ENCODE measurements at places on chromosomes 6 and 20.

DNA sequence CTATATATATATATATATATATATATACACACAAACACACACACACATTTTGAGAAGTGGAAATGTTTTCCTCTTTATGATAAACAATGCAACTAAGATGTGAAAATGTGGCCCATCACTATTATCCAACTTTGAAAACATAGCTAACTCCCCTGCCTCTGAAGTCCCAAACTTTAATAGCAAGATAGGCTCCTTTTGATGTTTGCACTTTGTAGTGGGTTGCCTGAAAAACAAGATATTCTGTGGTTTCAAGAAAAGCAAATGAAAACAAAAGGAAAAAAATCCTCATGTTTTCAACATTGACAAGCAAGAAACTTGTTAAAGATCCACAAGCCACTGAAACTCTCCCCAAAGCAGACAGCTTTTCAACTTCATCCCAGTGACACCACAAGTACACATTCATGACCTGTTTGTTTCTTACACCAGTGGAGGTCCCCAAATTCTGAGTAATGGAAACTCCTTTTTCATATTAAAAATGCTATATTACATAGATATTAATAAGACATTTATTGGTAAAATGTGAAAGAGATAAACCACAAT is 90.0 kb downstream of the IPCEF1 start:
- DNase-seq = no peak

DNA sequence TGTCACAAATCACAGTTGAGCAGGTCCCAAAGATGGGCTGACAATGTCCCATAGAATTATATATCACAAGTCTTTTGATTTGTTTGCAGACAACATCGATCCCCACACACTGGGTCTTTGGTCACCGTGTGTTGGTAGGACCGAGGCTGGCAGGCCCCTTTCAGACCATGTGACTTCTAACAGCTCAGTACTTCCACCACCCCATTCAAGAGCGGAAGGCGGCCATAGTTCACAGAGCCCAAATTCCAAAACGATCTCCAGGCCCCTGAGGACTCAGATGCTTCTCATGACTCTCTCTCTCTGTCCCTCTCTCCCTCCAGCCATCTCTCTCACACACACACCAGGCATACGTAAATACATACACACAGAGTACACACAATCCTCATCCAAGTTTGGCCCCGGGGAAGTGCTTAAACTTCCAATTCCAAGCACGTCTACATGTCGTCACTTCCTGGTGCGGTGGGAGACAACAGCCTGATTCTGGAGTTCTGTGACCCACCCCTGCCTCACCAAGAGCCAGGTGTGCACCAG is 155.9 kb upstream of the INSM1 start:
- no peak for DNase-seq

GRCh38 chr6:143750877-143751276 is 73.1 kb downstream of the PHACTR2 start:
- no peak for DNase-seq

- no peak for DNase-seq
These were observed 29.1 kb downstream of the AGPAT4 start for GRCh38 chr6:161244725-161245124.

- peak; percentile 47 for DNase-seq
These were observed 89.6 kb upstream of the NHSL1 start for GRCh38 chr6:138588805-138589434.

DNA sequence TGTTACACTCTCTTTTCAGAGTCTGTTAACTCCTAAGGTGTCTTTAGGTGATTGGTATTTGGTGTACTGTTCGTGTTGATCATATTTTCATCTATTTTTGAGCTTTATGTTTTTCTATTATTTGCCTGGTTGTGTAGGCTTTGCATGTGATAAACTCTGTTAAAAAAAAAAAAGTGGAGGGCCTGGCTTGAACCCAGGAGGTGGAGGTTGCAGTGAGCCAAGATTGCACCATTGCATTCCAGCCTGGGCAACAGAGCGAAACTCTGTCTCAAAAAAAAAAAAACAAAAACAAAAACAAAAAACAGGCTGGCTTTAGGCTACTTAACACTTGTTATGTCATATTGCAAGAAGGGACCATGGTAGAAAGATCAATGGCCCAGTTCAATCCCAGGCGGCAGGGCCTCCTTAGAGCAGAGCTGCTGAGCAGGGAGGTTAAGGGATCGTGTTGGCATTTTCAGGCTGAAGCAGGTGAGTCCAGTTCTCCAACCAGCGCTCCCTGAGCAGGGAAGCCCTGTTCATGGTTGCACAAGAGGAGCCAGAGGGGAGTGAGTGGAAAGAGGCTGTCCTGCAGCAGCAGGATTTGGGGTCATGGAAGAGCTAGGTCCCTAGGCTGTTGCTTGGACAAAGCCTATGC is 8.5 kb downstream of the PYGB start:
- DNase-seq = no peak

DNA sequence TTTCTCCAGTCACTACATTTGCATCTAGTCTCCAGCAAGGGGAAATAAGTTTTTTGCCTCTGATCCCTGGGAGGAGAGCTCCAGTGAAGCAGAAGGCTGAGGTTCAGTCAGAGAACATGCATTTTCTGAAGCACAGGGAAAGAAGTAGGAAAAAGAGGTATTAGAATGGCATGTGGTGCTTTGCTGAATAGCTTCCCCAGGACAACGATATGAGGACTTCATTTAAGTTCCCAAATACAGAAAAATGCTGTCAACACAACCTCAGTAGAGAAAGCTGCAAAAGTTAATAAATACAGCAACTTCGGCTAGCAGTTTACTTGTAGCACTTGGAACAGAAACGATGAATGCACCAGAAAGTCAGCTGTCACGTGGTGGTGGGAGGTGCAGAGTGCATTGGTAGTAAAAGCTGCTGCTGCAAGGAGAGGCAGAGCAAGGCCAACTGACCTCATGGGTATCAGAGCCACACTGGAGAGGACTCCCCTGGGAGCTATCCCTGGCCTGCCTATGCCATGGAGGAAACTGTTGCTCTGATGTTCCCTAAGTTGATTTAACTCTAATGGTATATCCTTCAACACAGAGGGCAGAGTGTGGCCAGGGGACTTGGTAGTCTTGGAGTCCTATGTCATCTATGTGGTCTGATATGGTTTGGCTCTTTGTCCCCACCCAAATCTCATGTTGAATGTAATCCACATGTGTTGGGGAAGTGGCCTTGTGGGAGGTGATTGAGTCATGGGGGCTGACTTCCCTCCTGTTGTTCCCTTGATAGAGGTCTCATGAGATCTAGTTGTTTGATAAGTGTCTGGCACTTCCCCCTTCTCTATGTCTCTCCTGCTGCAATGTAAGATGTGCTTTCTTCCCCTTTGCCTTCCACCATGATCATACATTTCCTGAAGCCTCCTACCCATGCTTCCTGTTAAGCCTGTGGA is 85.9 kb downstream of the ADTRP start:
- no peak for DNase-seq

DNA sequence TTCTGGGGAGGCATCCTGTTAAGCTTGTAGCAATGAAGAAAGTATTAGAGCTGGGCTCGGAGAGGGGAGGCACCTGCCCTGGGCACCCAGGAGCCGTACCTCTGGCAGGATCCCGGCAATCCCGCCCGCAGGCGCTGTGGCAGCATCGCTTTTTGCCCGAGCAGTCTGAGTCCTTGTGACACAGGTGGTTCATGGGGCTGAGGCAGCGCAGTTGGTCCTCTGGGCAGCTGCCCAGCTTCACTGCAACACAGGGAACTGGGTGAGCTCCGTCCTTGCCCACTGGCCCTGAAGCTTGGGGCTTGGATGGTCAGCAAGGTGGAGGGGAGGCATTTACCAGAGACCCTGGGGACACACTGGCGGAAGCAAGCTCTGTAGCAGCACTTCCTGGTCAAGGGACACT is 4.7 kb downstream of the WFDC5 start:
- no peak for DNase-seq

DNA sequence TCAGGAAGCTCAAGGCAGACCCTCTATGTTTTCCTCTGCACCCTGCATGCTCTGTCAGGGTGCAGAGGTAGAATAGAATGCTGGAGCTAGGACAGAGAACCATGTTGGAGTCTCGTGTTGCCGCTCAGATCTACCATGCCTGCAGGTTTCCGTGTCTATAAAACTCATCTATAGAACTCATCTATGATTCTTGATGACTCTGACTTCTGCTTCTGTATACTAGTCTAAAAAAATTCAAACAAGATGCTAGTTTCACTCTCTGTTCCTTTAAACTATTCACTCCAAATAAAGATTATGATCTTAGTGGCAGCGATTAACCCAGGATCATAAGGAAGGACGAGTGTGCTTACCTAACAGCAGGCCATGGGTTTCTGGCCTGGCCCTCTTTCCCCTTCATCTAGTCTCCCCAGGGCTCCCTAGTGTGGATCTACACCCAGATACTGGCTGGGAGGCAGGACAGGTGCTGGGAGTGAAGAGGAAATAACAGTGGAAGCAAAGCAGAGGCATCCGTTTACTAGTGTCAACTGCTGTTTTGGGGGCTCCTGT is 162.7 kb upstream of the SUPT3H start:
- DNase-seq = no peak

GRCh38 chr6:7496266-7496875 is 45.1 kb upstream of the DSP start:
- no peak for DNase-seq

DNA sequence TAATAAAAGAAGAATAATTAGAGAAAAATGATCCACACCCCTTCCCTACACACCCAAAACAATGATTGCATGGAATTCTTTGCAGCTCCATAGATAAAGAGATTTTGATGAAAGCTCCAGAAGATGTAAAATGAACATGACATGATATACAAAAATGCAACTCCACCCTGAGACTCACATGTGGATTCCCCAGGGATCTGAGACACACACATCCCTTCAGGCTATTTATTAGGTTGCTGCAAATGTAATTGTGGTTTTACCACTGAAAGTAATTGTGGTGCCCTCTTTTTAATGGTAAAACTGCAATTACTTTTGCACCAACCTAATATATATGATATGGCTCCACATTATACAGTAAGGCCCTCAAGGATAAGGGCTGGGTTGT is 40.4 kb upstream of the TBC1D7 start:
- no peak for DNase-seq

- DNase-seq = no peak
These were observed 89.2 kb upstream of the BACH2 start for GRCh38 chr6:90385759-90386313.

DNA sequence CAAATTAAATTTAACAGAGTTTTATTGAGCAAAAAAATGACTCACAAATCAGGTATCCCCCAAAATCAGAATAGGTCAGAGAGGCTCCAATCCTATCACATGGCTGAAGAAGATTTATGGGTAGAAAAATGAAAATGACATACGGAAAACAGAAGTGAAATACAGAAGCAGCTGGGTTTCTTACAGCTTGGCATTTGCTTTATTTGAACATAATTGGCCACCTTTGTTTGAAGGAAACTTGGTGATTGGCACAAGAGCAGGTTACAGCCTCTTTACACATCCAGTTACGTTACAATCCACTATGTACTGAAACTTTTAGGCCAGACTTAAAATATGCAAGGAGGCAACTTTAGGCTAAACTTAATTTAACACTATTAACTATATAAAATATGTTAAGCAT is 11.7 kb upstream of the TREM2 start:
- no peak for DNase-seq

DNA sequence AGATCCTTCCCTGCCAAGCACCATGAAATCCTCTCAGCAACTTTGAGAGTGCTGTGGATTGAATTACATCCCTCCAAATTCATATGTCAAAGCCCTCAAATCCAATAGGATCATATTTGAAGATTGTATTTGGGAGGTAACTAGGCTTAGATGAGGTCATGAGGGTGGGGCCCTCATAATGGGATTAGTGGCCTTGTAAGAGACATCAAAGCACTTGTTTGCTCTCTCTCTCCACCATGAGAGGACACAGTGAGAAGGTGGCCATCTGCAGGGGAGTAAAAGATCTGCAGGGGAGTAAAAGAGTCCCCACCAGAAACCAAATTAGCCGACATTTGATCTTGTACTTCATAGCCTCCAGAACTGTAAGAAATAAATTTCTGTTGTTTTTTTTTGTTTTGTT is 298.2 kb downstream of the SAMD5 start:
- DNase-seq = no peak

- no peak for DNase-seq
These were observed 42.9 kb downstream of the HUS1B start for GRCh38 chr6:613981-614380.

DNA sequence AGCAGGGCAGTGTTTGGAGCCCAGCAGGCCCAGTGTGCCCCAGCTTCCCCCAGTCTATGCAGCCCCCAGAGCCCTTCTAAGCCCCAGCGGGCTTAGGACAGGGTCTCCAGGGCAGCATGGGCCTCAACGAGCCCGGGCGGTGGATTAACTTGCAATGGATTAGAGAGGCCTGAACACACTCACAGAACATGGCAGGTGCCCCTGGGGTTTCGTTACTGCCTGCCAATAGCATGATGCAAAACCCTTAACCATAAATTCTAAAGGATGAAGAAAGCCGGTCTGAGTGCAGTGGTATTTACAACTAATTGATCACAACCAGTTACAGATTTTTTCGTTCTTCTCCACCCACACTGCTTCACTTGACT is 18.9 kb downstream of the ENTPD6 start:
- DNase-seq = no peak

- no peak for DNase-seq
These were observed 1.4 kb downstream of the NFYA start for GRCh38 chr6:41073968-41074691.

DNA sequence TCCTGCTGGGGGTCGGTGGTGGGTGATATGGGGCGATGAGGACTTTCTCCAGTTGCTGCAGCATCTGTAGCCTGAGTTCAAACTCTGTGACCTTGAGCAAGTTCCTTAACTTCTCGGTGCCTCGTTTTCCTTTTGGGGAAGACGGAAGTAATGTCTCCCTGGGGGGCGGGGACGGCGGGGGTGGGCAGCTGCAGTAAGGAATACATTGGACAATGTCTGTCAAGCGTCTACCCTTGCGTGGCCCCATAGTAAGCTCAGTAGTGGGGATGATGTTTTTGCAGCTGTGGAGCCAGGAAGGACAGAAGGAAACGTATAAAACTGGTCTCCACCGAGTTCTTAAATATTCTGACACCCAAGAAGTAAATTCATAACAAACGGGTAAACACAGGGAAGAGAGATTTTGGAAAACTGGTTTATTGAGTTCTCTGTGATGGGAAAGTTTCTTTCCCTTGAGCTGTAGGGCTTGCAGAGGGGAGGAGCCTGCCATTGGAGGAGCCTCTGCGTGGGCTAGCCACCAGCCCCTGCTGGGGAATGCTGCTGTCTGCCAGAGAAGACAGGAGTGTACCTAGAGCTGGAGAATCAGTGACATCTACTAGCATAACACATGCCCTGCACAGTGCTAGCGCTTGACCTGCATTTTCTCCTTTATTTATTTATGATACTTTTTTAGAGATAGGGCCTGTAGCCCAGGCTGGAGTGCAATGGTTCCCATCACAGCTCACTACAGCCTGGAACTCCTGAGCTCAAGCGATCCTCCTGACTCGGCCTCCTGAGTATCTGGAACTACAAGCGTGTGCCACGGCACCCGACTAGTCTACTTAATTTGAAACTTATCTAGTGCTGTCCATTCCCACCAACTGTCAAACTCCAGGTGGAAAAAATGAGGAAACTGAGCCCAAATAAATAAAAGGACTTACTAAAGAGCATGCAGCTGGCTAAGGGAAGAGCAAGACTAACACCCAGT is 1.2 kb upstream of the ACSS1 start:
- DNase-seq = no peak
